ENCODE measurements at places on chromosomes 3 and 15.
A peak's percentile ranks its signal among the peaks of the same experiment; 100 is the strongest.

- DNase-seq, result no peak
These were observed 87.8 kb upstream of the PLXND1 start for GRCh38 chr3:129694228-129694627.

DNA sequence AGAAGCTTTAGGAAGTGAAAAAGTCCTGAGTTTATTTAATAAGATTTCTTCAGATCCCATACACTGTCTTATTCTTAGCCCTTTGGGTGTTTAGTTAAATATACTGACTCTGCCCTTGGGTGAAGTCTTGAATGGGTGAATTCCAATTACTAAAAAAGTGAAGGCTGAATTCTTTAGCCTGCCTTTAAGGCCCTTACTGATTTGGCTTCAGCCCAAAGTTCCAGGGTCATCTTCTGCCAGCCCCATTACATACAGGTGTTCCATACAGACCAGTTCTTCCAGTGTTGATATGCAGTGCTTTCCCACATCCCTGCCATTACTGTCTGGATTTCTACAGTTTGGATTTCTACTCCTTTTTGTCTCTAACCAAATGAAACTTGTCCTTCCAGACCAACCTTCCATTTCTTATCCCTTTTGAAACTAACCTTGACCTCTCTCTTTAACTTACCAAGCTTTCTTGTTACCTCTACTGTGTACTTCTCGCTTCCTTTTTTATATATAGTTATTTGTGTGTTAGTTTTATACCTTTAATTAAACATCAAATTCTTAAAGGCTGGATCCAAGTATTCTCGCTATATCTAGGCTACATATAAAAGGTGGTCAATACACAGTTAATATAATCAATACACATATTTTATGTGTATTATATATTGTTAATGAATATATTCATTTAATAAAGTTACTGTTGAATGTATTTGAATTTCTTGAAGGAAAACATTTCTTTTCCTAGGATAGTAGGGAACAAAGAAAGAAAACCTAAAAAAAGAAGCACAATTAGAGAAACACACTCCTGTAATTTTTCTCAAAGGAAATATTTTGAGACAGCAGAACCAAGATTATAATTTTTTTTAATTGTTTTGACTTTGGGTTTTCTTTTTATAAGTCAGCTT is 15.0 kb downstream of the MBNL1 start:
- DNase-seq, result no peak

- no peak for DNase-seq
These were observed 48.2 kb upstream of the CCDC54 start for GRCh38 chr3:107329088-107329487.

GRCh38 chr15:85496551-85497171 is 116.3 kb downstream of the AKAP13 start:
- DNase-seq, result no peak

- peak; percentile 91 for DNase-seq
These were observed 103.0 kb downstream of the SUCNR1 start for GRCh38 chr3:151976211-151977050.

DNA sequence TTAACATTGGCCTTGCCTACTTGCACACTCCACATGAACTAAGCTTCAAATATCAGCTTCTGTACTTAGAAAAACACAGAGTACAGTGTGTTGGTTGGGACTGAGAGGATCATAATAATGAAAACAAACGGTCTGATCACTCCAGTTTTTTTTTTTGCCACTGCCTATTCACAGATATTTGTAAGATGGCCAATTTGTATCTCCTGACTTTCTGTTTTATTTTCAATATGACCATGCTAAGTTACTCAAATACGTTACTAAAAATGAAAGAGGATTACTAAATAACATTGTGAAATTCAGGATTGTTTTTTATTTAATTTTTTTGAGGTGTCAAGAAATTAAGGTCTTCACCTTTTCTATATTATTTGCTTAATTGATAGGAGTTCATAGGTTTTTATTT is 595.1 kb downstream of the TUSC7 start:
- DNase-seq, result no peak

- no peak for DNase-seq
These were observed 70.9 kb upstream of the GCNT3 start for GRCh38 chr15:59540654-59541053.

- no peak for DNase-seq
These were observed 5.1 kb downstream of the STIMATE start for GRCh38 chr3:52892290-52892624.

GRCh38 chr3:193767353-193768069 is 174.5 kb downstream of the OPA1 start:
- no peak for DNase-seq

GRCh38 chr15:101043011-101043410 is 123.9 kb downstream of the LRRK1 start:
- no peak for DNase-seq

- DNase-seq, result no peak
These were observed 30.2 kb upstream of the OCA2 start for GRCh38 chr15:28129231-28129848.

- DNase-seq, result no peak
These were observed 398.0 kb downstream of the OTOL1 start for GRCh38 chr3:161894657-161895056.

GRCh38 chr15:48537271-48538113 is 108.0 kb downstream of the FBN1 start:
- DNase-seq, result no peak

DNA sequence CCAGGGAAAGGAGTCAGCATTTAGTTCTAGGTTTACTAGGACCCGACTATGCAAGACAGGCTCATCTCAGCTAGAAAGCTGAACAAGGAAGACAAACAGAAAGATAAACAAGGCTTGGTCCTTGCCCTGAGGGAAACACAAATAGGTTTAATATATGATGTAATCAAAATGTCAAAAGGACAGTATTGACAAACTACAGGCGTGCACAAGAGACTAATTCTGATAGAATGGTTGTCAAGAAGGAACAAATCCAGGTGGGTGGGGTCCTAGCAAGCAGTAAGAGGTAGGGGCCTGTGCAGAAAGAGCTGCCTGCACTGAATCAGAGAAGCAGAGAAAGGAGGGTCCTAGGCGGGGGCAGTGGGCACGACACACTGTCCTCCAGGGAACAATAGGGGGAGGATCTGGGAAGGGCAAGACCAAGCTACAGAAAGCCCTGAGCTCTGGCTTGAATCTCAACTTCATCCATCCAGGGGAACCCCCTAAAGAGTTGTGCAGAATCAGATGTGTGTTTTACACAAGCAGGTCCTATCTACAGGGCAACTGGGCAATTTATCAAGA is 23.4 kb downstream of the RFTN1 start:
- DNase-seq, result no peak

- DNase-seq, result no peak
These were observed 156.0 kb downstream of the CHL1 start for GRCh38 chr3:352599-352998.

- DNase-seq, result peak; percentile 50
These were observed 115.0 kb downstream of the RAP2B start for GRCh38 chr3:153277029-153277428.

GRCh38 chr3:46519952-46520351 is 22.2 kb downstream of the RTP3 start:
- DNase-seq, result no peak

DNA sequence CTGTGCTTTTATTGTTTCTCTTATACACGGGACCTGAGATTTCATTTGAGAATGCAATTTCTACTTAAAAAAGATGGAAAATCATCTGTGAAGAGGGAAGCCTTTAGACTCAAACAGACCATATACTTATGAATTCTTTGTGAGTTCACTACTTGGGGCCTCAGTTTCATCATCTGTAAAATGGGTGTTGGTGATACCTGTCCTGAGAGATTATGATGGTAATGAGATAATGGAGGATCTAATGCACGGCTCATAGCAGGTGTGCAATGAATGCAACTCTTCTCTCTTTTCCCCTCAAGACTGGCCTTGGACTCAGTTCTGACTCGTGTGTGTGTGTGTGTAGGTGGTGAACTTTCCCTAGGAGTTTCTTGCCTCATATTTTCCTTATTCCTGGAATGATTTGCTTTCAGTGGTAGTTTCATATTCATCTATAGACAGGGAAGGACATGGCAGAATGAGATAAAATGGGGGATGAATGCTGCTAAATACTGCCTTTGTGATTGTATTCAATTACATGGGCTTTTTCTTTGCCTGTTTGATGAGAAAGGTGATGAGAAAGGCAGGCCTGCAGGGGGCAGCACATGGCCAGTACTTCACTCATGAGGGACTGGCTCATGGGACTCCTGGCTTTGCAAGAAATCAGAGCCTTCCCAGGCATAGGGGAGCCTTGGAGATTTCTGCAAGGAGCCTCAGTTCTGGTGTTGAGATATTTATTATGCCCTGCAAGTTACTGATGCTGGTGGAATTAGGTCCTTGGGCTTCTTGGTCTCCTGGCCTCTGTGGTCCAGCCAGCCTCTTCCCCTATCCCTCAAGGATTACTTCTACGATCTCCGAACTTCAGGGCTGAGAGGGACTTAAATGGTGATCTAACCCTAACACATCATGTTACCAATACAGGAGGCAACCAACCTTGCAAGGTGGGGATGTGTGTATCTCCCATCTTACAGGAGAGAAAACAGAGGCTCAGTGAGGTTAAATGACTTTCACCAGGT is 70.7 kb downstream of the RPLP1 start:
- DNase-seq, result peak; percentile 53

DNA sequence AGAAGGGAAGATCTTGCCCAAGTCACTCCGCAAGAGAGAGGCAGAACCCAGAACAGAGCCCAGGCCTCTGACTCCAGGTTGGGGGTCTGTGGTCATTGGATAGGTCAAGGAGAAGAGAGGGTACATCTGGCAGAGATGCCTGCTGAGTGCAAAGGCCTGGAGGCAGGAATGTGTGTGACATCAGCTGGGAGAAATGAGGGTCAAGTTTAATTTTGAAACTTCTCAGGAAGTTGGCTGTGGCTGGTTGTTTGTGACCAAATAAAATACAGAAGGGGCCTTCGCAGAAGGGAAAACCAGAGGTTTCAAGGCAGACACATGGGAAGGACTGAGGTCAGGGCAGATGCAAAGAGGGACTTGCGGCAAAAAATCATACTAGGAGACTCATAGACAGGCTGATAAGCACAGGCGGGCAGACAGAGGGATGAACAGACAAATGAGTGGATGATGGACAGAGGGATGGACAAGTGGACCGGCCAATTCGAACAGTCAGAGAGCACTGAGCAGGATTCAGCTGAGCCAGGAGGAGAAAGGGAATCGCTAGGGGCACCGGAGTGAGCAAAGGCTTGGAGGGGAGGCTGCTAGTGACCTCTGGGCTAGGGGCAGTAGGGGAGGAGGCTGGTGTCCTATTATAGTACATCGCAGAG is 28.8 kb upstream of the CACNA2D2 start:
- DNase-seq, result no peak

GRCh38 chr3:157859541-157859940 is 246.7 kb downstream of the SHOX2 start:
- no peak for DNase-seq

GRCh38 chr3:82054849-82055248 is 293.4 kb upstream of the GBE1 start:
- no peak for DNase-seq
